Stimulated activated CD4-positive, alpha-beta T cell treated with anti-CD3 and anti-CD28 coated beads, Interleukin-1b, Interleukin-23, amount 100 ng/mL, for 1 hour (primary cell): ENCODE measurements at places on chromosomes 7 and 10.

GRCh38 chr7:134932707-134933370 lies 53.5 kb upstream of the AGBL3 start:
- DNase-seq, result no peak

- no peak for DNase-seq
Measured at GRCh38 chr7:74226633-74227032, 16.8 kb downstream of the LAT2 start.

GRCh38 chr7:132504071-132504470 lies 72.2 kb downstream of the PLXNA4 start:
- no peak for DNase-seq

- DNase-seq, result no peak
Measured at GRCh38 chr7:101959342-101959741, 141.9 kb downstream of the CUX1 start.

GRCh38 chr7:40723829-40724228 lies 589.0 kb downstream of the SUGCT start:
- DNase-seq, result no peak

DNA sequence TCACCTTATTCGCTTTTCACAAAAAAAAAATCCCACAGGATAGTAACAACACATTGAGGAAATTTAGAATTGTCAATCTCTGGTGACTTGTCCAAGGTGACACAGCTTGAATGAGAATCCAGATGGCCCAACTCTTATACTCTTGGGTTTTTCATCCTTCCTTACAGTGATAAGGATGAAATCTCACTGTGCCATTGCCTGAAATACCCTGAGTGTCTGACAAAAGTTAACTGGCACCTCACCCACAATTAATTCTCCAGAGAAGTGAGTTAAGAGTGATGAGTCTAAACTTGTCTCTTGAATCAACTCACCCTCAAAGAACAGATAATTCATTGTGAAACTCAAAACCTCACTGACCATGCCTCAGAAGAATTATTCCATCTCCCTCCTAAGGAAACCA lies 18.9 kb downstream of the CHRM2 start:
- DNase-seq, result no peak

DNA sequence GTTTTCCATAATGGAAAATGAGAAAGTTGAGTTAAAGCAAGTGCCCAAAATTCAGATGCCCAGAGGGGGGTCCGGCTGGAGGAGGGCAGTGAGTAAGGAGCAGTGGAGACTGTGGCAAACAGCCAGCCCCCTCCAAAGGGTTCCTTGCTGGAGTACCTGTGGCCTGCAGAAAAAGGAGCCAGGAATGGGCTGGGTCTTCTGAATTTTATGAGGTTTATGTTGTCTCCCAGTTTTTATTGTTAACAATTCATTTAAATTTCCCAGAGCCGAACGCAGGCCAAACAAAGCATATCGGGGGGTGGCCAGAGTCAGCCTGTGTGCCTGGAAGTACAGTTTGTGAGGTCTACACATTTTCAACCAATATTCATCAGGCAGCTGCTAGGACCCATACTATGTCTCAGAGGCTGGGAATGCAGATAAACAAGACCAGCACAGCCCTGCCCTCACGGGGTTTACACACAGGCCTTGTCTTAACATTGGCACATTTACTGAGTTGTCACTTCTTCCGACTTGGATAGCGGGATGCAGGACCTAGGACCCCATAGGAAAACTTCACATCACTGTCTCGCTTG lies 12.9 kb upstream of the CSGALNACT2 start:
- DNase-seq, result no peak

- no peak for DNase-seq
Measured at GRCh38 chr7:27184337-27185012, 557 bp downstream of the HOXA11 start.

DNA sequence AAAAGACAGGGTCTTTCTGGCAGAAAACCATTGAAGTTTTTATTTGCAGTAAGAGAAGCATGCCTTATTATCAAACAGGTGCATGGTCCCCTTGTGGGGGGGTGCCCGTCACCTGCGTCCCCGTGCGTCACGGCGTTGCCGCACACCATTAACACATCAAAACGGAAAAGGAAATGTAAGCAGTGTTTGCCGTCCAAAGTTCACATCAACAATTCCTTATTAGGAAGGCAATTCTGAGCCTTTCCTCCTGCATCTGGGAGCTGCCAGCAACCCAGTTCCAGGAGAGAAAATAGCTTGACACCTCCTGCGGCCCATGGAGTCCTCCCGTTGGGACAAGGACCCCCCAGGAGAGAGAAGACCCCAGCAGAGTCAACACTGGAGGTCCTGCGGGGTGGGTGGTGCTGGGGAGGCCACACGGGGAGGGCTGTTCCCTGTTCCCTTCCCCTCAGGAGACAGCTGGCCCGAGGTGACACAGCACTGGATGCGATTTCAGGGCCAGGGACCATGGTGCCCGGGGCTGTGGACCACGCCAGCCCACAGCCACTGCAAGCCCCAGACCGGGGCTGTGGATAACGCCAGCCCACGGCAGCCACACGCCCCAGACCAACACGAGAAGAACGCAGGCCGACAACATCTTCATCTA lies 39.5 kb downstream of the DIP2C start:
- no peak for DNase-seq

DNA sequence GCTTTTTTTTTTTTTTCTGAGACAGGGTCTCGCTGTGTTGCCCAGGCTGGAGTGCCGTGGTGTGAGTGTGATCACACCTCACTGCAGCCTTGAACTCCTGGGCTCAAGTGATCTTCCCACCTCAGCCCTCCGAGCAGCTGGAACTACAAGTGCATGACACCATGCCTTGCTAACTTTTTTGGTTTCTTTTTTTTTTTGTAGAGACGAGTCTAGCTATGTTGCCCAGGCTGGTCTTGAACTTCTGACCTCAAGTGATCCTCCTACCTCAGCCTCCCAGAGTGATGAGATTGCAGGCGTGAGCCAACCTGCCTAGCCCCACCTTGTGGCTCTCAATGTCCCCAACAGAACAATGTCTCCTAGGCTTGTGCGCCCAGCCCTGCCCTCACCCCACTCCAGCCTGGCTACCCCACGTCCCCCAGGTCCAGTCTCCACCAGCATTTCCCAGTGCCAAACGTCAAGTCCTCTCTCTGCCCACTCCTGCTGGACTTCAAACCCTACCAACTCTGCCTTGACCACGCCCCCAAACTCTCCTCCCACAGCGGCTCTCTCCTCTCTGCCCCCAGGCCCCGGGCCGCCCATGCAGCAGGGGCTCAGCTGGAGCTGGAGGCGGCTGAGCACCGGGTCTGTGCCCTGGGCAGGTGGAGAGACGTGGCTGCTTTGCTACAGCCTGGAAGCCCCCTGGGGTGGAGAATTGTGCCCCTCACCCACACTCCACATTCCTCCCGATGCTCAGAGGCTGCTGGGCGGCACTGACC lies 18.9 kb downstream of the BHLHA15 start:
- no peak for DNase-seq

DNA sequence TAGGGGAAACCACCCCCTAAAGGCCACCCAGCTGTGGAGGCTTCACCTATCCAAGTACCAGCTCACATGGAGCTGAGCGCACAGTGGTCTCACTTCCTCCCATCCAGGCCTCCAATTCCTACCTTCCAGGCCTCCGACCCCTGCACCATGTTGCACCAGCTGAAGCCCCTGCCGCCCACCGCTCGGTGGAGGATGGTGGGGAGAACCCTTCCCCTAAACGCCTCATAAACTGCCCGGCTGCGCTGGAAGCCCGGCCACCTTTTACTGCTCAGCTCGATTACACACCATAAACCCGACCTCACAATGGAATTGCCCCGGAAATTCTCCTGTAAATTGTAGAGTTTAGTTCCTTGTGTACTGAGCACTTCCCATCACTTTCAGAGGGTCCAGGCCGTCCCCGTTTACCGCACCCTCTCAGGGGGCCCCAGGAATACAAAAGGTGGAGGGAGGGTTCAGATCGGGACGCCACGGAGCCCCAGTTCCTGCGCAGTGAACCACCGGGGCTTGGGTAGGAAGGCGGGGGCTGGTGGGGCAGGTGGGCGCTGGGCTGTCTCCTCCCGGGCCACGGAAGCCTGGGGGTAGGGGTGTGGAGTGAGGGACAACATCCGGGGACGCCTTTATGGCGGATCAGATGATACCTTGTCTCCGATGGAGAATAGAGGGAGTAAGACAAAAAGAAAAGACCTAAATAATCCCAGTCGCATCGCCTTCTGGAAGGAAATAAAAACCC lies 1.4 kb upstream of the HOXA7 start:
- no peak for DNase-seq

DNA sequence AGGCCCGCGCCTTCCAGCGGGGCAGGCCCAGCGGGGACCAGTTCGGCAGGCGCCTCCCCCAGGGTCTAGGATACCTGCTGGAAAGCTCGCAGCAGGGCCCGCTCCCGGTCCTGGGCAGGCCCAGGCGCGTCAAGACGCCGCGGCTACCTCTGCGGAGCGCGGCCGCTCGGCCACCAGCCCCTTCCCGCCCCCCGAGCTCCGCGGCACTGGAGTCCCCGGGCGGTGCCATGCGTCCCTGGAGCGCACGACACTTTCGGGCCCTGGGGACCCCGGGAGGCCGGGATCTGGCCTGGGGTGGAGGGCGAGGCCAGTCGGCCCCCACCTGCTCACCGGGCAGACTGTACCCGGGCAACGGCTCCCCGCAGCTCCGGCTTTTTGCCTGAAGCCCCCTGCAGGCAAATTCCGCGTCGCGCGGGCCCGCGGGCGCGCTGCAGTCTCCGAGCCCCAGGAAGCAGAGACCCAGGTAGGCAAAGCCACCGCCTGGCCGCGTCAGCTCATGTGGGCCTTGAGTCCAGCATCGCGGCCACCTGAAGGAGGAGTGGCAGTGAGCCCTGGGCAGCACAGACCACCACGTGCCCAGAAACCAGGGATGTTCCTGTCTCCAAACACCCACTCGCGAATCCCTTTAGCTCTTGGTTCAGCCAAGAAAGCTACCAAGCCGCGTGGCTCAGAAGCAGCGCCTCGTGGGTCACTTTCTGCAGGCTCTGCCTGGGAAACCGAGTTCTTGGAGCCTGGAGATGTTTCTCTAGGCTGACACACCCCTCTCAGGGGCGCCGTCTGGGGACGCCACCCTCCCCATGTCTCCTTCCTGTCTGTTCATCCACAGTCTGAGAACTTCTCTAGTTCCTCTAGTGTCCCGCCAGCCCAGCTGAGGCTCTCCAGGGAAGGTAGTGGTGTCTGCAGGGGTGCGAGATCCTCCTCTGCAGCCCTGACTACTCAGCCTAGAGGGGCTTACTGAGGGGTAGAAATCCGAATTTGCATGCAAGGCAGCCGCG lies 46.1 kb upstream of the APBB1IP start:
- no peak for DNase-seq

GRCh38 chr7:108014747-108015682 lies 12.1 kb upstream of the LAMB1 start:
- no peak for DNase-seq

DNA sequence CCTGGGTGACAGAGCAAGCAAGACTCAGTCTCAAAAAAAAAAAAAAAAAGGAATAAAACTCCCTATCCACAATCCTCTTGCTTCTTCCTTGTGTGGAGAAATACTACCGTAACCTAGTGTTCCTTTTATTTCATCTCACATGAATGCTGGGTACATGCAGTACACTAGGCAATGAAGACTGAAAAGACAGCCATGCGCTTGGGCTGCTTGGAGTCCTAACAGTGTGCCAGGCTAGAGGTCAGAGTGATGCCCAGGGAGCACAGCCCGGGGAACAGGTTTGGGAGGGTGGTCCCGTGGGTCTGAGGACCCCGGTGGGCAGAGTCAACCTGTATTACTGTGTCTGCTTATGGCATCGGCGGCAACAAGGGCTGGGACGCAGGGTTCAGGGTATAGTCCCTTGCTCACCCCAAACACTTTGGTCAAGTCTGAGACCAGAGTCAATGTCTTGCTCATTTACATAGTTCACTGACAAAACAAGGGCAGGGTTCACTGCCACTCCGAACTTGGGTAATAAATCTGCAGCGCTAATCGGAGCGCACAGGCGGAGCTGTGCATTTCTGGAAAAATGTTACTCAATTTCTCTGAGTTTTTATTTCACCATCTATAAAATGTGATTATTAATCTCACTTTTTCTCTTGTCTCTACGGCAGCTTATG lies 118.0 kb downstream of the CLEC2L start:
- DNase-seq, result no peak

GRCh38 chr7:16935341-16935735 lies 53.6 kb upstream of the AGR3 start:
- no peak for DNase-seq

GRCh38 chr10:105807935-105808587 lies 1167.0 kb downstream of the SORCS3 start:
- no peak for DNase-seq

DNA sequence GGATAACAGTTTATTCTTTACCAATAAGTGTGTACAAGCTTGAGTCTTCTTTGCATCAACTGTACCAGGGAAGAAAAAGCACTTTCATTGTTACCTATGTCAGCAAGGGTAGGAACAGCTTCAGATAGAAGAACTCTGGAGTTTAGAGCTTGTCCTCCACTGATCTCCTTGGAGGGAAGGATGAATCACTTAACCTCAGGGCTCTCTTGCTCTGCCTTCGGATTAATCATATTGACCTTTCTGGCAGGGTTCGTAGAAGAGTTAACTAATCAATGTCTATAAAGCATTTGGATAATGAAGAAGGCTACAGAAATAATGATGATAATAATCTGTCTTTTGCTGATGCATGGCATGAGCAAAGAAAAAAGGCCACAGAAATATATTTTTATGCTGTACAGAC lies 339.5 kb upstream of the TPK1 start:
- DNase-seq, result no peak
